Stimulated activated CD8-positive, alpha-beta memory T cell treated with anti-CD3 and anti-CD28 coated beads, Interleukin-15, amount 100 ng/mL, for 1 hour (primary cell): ENCODE measurements at places on chromosomes 3 and 15.

DNA sequence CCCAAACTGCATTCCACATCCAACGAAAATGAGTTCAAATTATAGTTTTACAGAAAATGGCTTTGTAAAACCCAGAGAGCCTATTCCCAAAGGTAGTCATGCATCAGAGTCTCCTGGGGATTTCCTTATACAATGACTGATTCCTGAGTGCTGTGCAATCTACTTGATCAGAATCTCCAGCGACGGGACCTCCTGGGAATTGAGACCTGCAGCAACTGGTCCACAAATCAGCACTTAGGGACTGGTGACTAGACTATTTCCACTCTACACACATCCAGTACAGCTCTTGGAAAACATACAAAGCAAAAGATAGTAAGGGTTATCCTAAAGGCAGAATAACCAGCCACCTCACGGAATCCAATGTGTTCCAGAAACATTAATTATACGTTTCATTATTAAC lies 871.0 kb upstream of the CFAP20DC start:
- DNase-seq, result no peak

DNA sequence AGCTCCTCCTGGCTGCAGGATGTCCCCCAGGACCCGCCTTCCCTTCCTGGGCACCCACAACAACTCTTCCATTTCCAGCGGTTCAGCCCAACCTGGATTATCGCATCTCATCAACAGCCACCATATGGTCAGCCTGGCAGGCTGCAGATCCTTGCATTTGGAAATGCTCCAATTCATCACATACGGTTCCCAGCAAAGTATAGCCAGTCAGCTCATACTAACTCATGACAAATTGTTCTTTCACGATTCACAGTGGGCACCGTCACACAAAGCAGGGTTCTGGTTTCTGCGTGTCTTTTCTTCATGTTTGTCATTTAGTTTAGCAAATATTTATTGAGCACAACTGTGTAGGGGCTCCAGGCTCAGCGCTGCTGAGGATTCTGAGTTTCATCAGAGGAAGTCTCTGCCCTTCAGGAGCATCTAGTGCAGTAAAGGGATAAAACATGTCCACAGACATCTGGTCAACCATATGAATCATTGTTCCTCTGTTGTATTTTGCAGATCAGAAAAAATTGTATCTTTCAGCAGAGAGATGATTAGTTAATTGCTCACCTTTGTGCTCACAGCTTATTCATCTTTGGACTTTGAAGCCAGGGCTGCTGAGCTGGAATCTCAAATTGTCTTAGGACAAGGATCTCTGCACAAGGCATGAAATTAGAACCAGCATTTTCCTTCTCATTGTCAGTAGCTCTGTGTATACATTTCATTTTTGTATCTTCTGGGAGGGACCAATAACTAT lies 125.1 kb downstream of the GABRG3 start:
- DNase-seq, result no peak

- DNase-seq, result no peak
Observed at GRCh38 chr3:129386984-129387383, 41.5 kb downstream of the EFCAB12 start.

- DNase-seq, result no peak
Observed at GRCh38 chr3:163043074-163043473, 1546.5 kb downstream of the OTOL1 start.

DNA sequence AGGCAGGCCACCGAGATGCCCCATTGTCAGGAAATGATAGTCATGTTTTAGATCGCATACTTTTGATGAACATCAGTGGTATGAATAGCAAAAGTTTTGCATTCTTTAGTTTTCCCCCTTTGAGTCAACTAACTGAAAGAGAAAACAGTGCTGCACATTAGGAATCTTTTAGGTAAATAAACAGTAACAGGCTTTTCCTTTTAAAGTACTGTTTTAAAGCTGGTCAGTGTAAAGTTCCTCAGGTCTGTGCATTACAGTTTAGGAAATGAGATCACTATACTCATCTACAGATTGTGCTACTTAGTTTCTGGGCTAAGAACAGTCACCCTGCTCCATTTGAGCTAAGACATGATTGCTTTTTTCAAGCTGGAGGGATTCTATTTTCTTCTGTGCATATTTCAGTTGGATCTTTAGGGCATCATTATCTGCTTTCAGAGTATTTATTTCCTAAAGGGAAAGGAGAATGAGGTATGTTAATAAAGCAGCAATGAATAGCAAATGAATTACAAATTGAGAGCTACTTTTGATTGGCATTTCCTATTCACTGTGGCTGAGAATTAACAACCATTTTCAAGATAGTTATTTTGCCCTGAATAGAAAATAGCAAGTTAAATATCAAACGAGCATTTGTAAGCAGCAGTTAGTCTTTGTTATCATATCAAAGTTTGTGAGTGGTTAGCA lies 36.5 kb downstream of the FAM98B start:
- no peak for DNase-seq

DNA sequence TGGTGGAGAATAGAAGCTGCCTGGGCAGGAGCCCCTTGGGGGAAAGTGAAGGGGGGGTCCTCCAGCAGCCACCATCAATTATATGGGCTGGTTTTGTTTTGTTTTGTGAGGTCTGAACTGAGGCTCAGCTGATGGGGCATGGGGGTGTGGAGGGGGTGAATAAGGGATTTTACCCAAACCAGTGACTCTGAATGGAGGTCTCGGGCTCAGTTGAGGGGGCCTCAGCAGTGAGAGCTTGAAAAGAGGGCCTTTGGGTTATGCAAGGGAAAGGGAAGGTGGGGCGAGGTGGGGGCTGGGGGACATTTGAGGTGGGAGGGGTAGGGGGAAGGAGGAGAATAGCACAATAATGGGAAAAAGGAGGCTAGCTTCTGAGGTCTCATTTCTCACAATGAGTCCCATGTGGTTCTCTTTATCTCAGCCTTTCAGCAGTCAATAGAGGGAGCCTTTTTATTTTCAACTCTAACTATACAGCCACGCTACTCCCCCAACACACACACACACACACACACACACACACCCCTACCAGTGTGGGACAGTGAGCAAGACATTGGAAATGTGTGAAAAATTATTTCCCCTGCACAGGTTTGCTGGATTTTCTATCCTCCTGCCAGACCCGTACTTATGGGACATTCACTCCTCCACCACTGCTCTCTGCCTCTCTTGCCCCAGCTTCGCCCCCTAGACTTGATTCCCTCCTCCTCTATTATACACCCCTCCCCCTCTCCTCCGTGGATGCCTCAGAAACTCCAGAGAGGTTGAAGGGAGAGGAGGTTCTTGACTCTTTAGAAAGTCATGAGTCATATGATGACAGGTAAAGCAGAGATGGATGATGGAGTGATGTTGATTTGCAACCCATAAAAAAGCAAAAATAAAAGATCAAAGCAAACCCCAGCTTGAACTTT lies 96.0 kb downstream of the GTPBP8 start:
- DNase-seq, result no peak

DNA sequence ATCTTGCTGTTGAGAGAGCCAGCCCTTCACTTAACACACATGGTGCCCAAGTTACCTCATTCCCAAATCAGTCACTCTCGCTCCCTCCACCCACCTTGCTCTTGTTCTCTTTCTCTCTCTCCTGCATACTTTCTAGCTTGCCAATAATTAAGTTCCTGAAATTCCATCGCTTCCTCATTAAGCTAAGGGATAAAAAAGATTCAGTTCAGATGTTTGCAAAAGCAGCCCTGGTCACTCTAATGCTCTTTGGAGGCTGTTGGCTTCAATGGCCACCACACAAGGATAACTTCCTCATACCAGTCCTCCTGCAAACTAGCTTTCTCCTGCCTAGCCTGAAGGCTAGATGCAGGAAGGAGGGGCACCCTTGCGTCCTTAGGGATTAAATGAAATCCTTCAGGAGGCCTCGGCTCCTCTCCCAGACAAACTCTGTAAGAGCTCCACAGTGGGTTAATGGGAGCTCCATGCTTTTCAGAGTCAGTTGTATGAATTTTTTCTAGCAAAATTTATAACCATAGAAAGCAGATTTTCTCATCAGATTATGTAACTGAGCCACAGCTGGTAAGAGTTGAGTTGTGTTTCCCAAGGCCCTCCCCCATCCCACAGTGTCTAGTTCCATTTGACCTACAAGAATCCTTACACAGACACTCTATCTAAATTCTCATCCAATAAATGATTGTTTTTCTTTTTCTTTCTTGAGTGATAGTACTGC lies 176.6 kb upstream of the TRIM42 start:
- DNase-seq, result no peak

DNA sequence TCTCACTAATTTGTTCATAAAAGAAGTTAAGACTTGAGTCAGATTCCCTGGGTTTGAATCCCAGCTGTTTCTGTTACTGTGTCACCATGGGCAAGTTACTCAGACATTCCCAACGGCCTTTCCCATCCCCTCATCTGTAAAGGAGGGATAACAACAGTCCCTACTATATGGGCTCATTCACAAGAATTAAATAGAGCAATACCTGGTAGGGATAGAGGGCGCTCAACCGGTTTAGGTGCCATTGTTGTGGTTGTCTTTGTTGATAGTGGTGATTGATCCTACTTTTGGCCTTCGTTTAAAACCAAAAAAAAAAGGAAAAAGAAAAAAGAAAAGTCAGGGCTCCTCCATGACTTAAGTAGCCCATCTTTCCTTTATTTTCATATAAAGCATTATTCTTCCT lies 563.1 kb downstream of the GRM7 start:
- DNase-seq, result no peak

- no peak for DNase-seq
Observed at GRCh38 chr3:100769693-100770092, 60.4 kb downstream of the TFG start.

DNA sequence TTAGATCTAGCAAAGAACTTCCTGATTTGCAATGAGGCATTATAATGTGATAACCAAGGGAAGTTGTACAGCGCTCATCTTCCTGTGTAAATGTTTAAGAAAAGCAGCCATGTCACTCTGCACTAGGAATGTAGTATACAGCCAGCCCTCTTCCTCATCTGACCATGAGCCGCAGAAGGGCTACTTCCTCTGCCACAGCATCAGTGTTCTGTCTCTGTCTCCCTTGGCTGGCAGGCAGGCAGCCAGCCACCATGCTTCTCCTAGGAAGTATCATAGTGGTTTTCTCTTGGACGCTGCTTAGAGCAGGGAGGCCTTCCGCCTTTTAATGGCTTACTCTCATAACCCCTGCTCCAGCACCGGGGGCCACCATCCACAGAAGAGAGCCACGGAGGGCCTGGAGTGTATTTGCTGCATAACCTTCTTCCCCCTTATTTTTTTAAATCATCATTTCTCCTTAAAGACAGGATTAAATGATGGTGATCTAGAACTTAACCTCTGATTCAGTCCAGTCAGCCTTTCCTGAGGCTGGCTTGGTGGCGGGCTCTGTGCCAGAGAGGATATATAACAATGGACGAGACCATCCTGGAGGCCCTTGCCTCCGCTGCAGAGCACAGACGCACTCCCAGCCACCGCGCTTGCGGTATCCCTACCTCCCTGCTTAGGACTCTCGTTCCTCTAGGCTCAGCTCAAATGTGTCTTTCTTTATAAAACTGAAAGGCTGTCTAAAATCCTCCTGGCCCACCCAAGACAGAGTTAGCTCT lies 57.3 kb upstream of the PLXNA1 start:
- no peak for DNase-seq

DNA sequence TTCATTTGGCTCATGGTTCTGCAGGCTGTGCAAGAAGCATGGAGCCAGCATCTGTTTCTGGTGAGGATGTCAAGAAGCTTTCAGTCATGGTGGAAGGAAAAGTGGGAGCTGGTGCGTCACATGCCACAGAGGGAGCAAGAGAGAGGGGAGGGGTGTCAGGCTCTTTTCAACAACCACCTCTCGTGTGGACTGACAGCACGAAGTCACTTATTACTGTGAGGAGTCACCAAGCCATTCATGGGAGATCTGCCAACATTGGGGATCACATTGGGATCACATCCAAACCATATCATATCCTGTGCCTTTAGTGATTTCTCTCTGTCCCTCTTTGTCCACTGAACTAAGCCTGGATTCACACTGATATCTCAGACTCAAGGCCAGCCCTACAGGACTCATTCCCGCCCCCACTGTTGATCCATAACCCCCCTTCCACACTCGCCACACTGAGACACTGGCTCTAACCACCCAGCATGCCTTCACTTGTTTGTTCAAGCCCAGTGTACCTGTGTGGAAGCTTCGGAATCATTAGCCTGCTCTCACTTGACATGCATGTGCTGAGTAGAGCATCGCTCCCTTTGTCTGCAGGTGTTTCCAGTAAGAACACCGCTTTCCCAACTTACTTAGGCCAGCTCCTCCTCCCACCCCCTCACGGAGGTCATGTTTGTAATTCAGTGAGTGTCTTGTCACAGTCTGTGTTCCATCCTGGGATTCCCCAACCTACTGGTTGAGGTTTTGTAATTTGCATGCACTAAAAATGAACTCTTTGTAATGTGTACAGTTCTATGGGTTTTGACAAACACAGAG lies 132.2 kb downstream of the KLF13 start:
- DNase-seq, result no peak

GRCh38 chr3:126752303-126753190 lies 48.5 kb downstream of the CHCHD6 start:
- DNase-seq, result no peak

GRCh38 chr3:172305974-172306373 lies 142.3 kb downstream of the GHSR start:
- DNase-seq, result no peak

DNA sequence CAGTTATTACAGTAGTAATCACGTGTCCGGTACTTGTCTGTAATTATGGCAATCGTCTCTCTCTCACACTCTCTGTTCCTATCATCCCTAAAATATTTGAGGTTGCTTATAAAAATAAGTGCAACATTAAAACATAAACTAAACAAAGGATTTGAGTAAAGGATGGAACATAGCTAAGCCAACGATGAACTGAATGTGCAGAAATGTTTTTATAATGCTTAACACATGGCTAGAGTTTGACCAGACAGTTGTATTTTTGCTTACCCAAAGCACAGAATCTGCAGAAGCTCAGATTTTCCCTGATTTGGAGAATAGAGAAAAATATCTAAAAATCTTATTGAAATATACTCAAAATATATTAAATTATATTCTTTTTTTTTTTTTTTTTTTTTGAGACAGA lies 1030.9 kb downstream of the NAALADL2 start:
- DNase-seq, result no peak

DNA sequence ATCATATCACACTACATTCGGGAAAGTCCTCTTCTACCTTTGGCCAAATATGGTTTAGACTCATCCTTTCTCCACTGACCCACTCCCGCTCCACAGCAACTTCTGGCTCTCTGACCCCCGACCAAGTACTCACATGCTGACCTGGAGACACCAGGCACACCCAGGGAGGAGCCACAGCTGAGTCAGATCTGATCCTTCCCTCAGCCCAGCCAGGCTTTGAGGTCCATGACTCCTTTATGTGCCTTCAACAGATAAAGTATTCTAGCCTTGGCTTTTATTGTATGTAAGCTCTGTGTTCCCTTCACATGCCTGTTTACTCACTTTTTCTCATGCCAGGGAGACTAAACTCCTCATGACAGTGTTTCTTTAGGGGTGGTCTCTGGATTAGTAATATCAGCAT lies 166.9 kb upstream of the UMPS start:
- no peak for DNase-seq
